ENCODE measurements at places on chromosomes 16 and 17. TPM values are rescaled to one million over a fixed set of nuclear protein-coding genes. Genes with fewer than 3 reads are reported as not detected.

DNA sequence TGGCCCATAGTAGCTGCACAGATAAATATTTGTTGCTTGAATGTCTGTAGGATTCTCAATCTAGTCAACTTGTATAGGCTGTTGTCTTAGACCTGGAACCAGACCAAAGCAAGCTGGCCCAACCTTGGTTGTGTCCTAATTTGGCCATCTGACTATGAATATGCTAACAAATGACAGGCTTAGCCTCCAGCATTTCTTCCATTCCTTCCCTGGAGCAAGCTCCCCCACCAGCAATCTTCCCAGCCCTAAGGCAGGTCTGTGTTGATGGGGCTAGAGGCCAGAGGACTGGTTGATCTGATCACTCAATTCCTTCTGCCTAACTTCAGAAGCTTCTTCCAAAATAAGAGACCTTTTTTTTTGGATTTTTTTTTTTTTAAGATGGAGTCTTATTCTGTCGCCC is 9.4 kb upstream of the PHOSPHO1 start:
- no peak for DNase-seq

- DNase-seq = no peak
Measured at GRCh38 chr17:1580979-1581676, 18.5 kb upstream of the PITPNA start.

Gene CCL13
- 10.4 TPM for total RNA-seq

- DNase-seq = no peak
Measured at GRCh38 chr17:1478418-1478817, 14.1 kb downstream of the MYO1C start.

GRCh38 chr17:67478401-67479041 is 101.4 kb downstream of the PITPNC1 start:
- DNase-seq = no peak

DNA sequence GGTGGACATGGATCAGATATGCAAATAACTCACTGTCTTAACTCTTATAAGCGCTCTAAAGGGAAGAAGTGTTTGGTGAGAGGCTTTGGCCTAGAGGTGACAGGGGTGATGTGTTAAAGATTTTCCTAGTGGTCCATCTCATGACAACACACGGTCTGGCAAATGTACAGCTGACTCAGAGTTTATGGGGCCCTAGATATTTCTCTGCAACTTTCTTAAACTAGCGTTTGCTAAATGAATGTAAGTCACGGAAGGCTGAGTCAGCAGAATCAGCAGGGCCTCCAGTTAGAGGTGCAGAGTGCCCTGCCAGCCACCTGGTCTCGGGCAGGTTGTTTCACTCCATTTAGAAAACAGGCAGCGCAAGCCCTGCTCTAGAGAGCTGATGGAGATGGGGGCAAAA is 40.1 kb downstream of the CLEC16A start:
- no peak for DNase-seq

- peak; percentile 89 for DNase-seq
Measured at GRCh38 chr16:69566240-69566980, 644 bp downstream of the NFAT5 start.

DNA sequence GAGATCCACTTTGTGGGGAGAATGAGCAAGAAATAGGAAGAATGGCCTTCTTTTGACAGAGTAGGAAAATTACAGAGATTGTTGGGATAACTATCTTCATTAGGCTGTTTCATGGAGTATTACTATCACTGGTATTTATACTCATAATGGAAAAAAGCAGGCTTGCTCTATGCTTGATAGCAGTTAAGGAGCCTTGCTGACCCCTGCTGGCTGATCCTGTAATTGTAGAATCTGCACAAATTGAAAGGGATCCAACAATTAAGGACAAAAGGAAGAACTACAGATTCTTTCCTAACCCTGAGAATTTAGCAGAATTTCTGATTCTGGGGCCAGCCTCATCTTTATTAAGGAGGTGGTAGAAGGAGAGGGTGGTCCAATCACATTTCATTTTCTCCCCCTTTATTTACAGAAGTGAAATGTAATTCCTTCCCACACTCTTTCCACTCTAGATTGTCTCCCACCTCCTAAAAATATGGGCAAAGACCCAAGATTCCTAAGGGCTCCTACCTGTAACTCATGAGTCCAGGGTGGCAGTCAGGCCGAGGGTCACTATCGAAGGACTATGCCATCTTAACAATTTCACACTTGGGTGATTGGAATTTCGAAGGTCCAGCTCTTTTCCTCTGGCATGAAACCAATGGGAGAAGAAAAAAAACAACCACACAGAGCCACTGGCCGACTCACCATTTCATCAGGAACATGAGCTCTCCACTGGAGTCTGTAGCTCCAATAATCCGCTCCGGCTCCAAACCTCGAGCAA is 26.3 kb downstream of the NFE2L1 start:
- DNase-seq = peak; percentile 86

Gene CD19
- total RNA-seq = 0.71 TPM

- DNase-seq = peak; percentile 67
Measured at GRCh38 chr17:17004251-17004996, 32.5 kb upstream of the TNFRSF13B start.

Gene IKZF3
- 1.7 TPM for total RNA-seq

- DNase-seq = no peak
Measured at GRCh38 chr17:70855401-70856054, 686.2 kb downstream of the KCNJ2 start.

GRCh38 chr16:57711993-57712392 is 17.4 kb downstream of the DRC7 start:
- no peak for DNase-seq

Gene NACA2
- not detected for total RNA-seq

Gene ZNF821
- 7.9 TPM for total RNA-seq

DNA sequence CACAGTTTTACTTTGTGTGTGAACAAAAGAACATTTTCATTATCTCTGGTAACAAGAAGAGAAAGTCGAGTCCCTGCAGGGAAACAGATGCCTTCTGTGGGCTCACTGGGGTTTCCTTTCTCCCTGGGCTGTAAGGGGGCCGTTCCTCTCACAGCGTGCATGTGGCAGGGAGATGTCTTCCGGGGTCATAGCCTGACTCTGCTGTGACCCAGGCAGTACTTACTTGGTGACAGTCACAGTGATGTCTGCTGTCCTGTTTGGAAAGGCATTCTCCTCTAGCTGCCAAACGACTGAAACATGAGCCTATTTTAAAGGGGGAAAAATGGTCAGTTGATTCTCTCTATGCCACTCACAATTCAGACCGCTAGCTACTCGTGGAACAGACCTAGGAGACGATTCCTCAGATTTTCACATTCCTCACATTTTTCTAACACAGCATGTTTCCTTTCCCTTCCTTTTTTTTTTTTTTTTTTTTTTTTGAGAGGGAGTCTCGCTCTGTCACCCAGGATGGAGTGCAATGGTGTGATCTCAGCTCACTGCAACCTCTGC is 7.3 kb downstream of the HASPIN start:
- DNase-seq = no peak

GRCh38 chr16:75188832-75189477 is 18.0 kb downstream of the CTRB2 start:
- DNase-seq = no peak

Gene CMTM2
- not detected for total RNA-seq

Gene VAT1L
- 9.3 TPM for total RNA-seq

Gene FLOT2
- total RNA-seq = 99.1 TPM

Gene NOD2
- 3.7 TPM for total RNA-seq

Gene SPN
- total RNA-seq = 5.2 TPM

Gene KRTAP4-9
- not detected for total RNA-seq

DNA sequence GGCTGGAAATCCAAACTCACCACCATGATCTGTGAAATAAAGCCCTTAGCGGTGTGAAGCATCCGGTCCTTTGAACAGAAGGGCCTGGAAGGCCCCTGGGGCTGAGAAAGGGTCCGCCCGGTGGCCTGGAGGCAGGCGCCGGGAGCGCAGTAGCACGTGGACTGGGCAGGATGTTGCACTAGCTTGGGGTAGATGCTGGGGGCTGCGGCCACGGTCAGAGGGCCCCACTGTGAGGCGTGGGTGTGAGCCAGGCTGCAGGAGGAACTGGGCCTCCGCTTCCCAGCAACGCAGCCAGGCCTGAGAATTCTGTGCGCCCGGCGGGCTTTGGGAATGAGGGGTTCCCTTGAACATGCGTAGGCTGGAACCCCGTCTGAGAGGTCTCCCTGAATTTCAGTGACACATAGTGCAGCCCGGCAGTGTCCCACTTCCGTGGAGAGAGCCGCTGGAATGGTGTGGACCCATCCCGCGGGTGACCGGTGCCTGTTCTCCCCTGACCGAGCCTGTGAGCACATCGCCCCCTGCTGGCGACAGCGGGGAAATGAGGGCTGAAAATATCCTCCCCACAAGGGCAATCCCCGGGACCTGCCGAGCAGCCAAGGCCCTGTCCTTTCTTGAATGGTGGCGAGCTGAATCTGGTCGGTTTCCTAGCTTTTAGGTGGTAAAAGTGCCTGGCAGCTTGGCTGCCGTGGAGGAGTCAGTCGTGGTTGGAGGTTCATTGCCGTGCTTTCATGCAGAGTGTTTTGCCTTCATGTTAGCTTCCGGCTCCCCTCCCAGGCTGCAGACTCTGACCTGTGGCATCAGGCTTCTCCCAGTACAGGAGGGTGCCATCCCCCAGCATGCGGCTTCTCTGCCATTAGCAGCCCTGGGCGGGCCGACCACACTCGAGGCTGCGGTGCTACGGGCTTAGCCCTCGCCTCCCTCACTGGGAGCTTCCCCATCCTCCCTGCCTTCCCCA is 43.8 kb downstream of the DNAJA2 start:
- peak; percentile 64 for DNase-seq

- peak; percentile 21 for DNase-seq
Measured at GRCh38 chr17:50318501-50319285, 27.2 kb upstream of the XYLT2 start.

DNA sequence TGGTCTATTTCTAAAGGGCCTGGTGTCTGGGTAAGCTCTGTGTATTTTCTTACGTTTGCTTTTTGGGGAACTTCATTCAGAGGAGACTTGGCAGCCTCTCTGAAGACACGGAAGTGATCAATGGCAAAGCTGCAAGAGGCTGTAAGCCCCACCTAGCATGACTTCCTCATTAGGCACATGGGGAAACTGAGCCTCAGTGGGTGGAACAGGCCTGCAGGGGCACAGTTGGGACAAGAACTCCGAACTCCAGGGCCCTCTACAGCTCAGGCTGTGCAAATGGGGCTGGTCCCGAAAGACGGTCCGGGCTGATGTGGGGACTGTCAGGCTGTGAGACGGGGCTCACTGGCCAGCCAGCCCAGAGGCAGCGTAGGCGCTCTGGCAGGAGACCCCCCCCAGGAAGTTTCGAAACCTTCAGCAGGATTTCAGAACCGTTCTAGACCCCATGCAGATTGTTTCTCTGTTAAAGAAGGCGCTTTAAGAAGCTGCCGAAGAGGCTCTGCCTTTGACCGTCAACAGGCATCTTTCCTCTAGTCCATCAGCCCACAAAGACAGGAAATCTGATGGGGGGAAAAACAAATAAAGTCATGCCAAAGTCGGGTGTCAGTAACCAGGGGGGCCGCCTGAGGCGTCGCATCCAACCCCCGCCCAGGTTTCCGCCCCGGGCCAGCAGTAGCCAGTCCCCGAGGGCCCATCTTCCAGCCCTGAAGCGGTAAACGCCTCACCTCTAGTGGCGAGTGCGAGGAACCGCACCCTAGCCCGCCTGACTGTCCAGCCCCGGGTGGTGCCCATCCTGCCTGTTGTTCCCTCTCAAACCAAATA is 79.8 kb upstream of the TBC1D3K start:
- peak; percentile 81 for DNase-seq

- no peak for DNase-seq
Measured at GRCh38 chr17:61827649-61828395, 35.5 kb downstream of the BRIP1 start.

DNA sequence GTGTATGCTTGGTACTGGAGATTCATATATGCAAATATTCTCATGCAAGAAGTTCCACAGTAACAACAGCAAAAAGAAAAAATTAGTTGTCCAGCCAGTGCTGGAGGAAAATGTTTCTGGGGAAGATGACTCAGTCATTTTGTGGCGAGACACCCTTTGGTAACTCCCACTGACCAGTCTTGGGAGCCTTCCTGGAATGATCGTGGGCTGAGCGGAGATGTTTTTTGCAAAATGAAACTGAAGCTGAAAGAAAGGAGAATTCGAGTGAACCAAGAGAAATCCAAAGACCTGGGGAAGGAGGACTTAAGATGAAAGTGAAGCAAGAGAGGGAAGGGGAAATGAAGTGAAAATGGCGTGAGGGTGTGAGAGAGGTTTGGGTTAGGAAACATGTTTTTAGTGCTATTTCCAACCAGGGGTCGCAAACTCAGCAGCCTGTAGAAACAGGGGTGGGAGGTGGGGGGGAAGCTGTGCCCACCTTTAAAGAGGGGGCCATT is 5.2 kb downstream of the ITPRIPL2 start:
- peak; percentile 81 for DNase-seq

GRCh38 chr17:4815043-4815675 is 8.2 kb downstream of the PLD2 start:
- no peak for DNase-seq

DNA sequence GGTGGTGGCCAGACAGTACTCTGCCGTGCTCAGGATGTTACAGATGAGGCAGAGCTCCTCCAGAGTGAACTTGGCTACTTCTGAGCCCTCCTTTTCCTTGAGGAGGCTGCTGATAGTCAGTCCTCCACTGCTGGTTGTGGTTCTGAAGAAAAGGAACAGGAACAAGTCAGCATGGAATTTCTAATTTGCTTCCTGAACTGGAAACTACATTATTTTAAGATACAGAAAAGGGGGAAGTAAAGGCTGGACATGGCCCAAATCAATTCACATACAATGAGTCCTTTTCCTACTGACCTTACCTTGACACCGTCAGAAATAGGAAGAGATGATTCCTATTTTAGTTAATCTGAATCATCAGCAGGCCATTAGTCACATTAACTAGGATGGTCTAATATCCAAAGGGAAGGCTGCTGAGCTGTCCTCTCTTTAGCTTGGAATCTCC is 154.2 kb downstream of the VPS53 start:
- DNase-seq = no peak

GRCh38 chr16:52528393-52529065 is 18.4 kb downstream of the TOX3 start:
- no peak for DNase-seq

GRCh38 chr17:82846061-82846691 is 6.4 kb upstream of the ZNF750 start:
- peak; percentile 71 for DNase-seq

DNA sequence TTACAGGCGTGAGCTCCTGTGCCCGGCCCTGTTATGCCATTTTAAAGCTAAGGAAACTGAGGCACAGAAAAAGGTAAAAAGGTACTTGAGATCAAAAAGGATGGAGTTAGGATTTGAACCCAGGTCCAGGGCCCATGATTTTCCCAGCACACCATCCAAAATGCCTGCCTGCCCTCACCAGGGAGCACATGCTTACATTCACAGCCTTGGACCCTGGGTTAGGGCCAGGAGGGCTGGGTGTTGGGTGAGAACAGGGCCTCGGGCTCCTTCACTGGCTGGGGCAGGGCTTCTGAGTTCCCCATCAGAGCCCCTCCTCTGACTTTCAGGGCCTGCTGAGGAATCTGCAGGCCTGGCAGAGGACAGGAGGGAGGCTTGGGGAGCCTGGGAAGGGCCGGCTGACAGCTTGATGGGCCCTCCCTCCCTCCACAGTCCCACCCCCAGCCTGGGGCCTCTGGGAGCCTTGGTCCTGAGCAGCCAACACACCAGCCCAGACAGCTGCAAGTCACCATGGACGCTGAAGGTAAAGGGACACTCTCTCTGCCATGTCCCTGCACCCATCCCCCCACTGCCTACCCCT is at the start of gene QPRT:
Gene QPRT (plus strand): TSS at position 490 of the 577 bp plus-strand sequence. CDS start 18 bp downstream, at position 508.
- DNase-seq = no peak

Data from aorta (tissue), 5 donors.